Stimulated activated naive CD8-positive, alpha-beta T cell treated with anti-CD3 and anti-CD28 coated beads, Interleukin-15, amount 100 ng/mL, for 72 hours (primary cell): ENCODE measurements at places on chromosomes 5 and 9.

- peak; percentile 23 for DNase-seq
These were observed at the start of gene MEGF10 for GRCh38 chr5:127290019-127290945. Gene MEGF10 (plus strand): TSS chr5:127290796. CDS start chr5:127331309, 40,513 bp downstream.

- no peak for DNase-seq
These were observed 348.9 kb upstream of the ISL1 start for GRCh38 chr5:51034222-51034901.

DNA sequence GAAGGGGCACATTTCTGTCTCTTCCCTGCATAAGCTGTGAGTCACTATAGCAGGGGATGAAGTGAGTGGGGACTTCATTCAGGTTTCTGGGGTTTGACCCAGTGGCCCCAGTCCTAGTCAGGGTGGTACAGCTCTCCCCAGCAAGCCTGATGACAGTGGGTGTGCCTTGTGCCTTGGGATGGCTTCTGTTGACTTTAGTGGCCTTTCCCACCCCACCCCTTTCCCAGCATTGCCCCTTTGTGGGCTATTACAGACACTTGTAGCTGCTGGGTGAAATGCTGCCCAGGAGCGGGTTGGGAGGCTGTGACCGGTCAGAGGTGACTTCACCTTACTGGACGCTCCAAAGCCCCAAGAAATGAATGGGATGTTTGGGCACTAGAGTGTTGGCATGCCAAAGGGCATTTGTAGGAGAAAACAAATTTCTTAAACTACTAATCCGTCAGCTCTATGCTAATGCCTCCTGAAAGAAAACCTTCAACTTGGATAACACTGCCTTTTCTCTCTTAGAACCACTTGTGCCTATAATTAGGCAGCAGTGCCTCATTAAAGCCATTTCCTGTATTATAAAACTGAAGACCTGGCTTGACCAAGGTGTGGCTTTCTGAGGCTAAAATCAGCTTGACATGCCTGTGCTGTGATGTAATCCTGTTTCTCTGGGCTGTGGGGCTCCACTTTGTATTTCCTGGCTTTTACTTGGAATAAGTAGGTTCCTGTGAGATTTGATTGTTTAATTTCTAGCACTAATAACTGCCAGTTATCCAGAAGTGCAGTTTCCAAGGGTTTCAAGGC is 119.0 kb upstream of the SLC25A48 start:
- no peak for DNase-seq

- DNase-seq: no peak
These were observed 73.1 kb downstream of the PDZD2 start for GRCh38 chr5:31711935-31712592.

GRCh38 chr9:86529496-86530275 is 175.5 kb upstream of the TUT7 start:
- no peak for DNase-seq

- no peak for DNase-seq
These were observed 213.9 kb upstream of the FBXL7 start for GRCh38 chr5:15285901-15286583.

- no peak for DNase-seq
These were observed 58.8 kb upstream of the TGFBR1 start for GRCh38 chr9:99046068-99046467.

GRCh38 chr9:121861501-121862180 is 210.2 kb downstream of the DAB2IP start:
- DNase-seq: no peak

DNA sequence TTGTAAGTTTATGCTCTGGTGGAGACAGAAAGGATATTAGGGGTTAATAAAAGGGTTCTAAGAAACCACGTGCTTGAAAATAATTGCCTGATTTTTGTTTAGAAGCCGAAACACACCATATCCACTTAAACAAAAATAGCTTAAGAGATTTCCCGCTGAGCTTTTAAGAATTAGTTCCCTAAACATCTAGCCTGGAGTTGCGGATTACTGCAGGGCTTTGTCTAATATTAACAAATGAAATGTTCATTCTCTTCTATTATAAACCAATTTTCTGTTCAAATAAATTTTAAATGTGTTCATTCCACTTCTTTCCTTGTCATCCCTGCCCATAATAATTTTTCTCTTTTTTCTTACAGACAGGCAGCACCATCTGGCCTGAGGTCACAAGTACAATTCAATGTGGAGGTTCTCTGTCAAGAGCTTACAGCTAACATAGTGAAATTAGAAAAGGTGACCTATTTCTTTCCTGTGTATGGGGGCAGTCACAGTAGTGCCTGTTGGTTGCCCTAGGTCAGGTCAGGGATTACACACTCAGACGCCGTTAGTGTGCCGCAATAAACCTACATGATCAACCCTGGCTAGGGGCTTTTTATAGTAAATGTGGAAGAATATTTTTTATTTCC is 65.3 kb downstream of the GRAMD2B start:
- no peak for DNase-seq

- peak; percentile 13 for DNase-seq
These were observed 101.7 kb upstream of the TLX3 start for GRCh38 chr5:171207256-171207847.

- DNase-seq: no peak
These were observed 86.6 kb downstream of the KCNN2 start for GRCh38 chr5:114448481-114448880.

- no peak for DNase-seq
These were observed 58.4 kb downstream of the HABP4 start for GRCh38 chr9:96508227-96508940.

DNA sequence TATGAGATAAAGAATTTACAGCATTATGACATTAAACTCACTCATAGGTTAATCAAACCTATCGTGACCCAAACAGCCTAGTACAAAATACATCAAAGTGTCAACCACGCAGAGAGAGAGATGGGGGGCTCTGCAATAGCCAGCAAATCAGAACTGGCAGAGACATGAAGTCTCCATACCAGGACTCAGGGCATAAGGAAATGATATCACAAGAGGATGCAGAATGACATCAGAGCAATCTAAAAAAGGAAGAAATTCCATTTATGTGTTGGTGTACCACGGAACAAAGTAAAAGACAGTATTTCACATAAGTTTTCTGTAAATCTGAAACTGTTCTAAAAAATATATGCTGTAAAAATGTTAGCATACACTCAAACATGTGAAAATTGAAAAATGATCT is 24.6 kb downstream of the BICD2 start:
- no peak for DNase-seq

DNA sequence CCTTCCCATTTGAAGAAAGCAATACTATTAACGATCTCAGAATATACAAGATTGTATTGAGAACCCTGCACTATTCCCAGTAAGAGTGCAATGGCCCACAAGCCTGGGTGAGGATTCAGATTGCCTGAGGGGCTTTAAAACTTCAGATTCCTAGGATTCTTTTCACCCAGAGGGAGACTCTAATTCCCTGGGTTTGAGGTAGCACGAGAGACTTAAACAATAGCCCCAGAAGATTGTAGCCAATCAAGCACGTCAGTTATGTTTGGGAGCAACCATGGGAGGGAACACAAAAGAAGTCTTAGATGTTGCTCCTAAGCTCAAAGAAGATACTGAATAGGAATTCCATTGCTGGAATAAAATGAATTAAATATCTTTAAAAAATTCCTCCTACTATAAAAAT is 17.9 kb downstream of the MRPS27 start:
- DNase-seq: no peak

DNA sequence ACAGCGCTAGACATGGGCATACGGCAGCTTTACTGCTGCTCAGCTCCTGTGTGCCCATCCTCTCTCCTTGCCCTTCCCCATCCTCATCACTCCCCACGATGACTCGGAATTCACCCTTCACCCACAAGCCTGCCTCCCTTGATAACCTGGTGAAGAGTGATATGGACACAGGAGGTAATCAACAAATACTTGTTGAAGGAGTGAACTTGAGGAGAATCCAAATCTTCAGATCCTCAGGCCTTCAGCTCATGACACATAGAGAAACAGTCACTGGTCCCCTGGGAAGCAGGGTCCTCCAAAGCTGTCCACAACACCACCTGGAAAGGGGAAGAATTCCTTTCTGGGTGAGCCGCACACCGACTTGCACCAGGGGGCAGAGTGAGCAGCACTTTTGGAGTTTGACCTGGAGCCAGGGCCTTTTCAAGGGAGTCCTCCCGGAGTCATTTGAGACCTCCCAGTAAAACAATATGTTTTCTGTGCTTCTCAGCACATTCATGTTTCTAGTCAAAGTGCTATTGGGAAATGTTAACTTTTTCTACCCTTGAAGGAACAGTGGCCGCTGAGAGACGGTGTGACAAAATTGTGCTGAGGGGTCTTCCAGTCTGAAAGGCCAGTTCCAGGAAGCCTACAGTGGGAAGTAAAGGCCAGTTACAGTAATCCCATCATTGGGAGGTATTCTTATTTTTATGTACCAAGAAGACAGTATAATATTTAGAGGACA is 332.3 kb downstream of the CWC27 start:
- DNase-seq: no peak

DNA sequence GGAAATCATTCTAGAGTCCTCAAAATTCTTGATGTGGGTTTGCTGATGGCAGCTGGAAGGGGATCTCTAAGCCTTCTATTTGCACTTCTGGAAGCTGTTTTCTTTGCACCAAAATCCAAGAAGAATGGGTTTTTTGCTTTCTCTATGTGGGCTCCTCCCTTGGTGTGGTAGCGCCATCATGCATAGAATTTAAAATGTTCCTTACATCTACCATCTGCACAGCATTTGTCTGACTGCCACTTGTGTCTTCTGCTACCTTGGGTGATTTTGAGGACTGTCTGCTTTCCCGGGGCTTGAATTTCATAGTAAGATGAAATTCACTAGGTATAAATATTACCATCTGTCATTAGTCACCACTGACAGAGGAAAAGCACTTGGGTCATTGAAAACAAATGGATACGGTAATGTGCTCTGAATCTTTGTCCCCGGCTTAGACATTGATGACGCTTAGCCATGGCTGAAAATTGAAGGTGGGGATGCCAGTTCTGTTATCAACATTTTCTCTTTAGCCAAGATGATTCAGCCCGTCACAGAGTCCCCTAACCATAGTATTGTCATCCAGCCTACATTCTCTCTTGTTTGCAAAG is 30.0 kb downstream of the SNX30 start:
- DNase-seq: no peak

GRCh38 chr5:156825688-156826087 is 24.4 kb upstream of the PPP1R2B start:
- no peak for DNase-seq

DNA sequence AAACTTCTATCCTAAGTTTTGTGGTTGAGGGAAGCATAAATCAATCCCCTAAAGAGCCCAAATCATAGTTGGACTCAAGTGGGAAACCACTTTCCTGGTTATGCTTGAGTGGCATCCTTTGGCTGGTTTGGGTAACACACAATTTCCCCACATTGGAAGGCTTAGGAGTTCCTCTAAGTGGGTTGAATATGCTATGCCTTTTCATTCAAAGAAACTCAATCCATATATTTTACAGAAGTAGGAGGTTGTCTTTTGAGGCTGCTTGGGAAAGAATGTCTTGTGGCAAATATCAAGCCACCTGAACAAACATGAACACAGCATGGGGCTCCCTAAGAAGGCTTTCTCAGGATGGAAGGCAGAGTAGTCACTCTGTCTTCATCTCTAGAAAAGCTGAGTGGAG is 121.1 kb downstream of the SPATA31D1 start:
- DNase-seq: no peak

DNA sequence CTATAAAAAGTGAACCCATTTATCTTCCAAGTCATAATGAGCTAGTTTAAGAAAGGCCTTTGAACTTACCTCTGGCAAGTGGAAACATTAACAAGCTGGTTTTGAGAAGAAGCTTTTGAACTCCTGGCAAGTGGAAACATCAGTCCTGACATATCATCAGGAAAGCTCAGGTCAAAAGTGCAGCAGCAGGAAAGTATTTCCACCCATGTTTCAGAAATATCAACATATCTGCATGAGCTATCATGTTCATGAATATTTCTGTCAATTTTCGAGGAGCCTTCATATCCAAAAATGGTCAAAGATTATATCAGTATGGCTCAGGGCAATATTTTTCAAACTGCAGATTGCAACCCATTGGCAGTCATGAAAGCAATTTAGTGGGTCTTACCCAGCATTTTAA is 133.9 kb downstream of the PLK2 start:
- DNase-seq: no peak

- no peak for DNase-seq
These were observed 202.2 kb upstream of the DMRTA1 start for GRCh38 chr9:22244139-22245011.

DNA sequence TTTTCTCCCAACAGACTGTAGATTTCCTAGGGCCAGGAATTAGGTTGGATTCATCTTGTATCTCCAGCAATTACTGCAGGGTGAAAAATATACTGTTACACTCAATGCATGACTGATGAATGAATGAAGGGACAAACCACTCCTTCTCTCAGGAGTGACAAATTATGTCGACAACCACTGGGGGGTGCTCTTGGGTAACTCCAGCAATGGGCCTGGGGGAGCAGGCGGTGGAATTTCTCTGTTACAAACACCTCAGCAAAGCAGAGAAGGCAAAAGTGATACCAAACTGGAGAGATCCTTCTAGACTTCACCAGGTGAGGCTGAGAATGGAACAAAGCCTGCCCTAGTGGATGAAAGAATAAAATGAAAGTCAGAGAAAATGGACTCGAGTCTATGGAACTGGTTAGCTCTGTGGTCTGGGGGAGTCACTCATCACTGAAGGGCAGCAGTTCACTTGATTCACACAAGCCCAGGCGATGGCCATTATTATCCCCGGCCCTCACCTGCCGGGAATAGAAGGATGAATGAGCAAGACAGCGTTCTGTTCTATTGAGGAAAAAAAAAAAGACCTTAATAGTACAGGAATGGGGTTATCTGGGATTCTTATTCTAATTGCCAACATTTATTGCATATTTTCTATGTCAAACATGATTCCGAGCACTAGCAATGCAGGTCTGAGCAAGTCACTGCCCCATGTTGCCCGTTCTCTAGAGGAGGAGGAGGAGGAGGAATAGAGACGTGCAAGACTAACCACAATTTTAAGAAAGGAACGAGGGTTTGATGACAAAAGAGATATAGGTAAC is 341.1 kb downstream of the ASTN2 start:
- DNase-seq: no peak

- no peak for DNase-seq
These were observed 8.9 kb upstream of the SLC25A48 start for GRCh38 chr5:135825373-135826220.

DNA sequence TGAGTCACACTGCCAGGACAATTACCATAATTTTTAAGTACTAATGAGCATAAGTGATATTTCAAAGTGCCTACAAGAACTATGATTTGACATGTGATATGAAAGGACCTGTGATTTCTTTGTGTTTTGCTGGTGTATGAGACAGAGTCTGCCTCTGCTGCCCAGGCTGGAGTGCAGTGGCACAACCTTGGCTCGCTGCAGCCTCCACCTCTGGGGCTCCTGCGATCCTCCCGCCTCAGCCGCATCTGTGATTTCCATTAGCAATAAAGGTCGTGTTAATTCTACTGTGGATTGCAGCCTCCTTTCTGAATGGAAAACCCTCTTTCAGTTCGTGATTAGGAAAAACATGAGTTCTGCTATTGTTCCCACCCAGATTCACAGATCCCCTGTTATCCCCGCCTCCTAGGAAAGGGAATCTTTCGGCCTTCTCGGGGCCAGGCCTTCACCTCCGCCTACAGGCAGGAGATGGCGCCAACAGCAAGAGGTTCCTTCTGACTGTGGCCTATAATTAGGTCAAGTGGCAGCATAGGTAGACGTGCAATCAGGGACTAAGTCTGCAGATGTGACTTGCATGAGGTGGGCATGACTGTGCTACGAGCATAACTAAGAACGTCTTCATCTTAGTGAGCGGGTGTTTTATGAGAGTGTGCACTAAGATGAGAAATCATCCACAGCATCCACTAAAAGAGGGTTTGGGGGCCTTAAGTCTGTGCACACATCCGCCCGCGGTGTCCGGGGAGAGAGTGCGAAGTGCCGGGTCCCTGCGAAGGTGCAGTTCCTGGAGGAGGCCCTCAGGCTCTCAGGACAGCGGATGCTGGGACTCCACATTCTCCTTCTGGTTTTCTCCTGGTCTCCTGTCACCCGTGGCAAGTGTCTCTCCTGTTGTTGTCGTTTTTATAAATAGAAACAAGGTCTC is 23.1 kb downstream of the TRIM7 start:
- DNase-seq: peak; percentile 47
